ENCODE measurements at places on chromosomes 7 and 10.

DNA sequence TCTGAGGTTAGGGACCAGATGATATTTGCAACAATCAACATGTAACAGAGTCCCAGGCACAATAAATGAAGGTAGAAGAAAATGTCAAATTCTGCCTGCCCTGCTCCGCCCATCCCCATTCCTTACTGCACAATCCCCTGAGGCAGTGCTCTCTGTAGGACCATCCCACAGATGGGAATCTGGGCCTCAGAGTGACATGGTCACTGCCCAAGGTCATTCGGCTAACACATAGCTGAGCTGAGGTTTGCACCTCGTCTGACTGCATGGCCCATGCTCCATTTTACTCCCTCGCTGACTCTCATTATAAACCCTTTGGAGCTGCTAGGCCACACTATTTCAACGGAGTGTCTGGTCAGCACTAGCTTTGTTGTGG is 1.2 kb downstream of the HOGA1 start:
- no peak for DNase-seq

DNA sequence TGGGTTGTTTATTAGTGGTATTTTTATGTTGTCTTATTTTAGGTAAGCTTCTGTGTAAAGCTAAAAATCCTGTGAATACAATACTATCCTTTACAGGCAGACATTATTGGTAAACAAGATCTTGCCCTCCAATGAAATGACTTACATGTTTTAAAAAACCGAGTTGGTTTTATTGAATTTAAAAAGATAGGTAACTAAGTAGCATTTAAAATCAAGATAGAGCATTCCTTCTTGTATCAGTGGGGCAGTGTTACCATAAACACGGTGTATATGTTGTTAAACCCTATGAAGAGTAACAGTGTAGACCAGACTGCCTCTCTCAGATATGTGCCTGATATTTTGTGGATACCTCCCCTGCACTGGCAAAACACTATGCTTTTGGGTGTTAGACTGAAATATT is 81.0 kb downstream of the SNX10 start:
- DNase-seq, result no peak

GRCh38 chr7:7051206-7051877 is 131.0 kb upstream of the C1GALT1 start:
- no peak for DNase-seq

DNA sequence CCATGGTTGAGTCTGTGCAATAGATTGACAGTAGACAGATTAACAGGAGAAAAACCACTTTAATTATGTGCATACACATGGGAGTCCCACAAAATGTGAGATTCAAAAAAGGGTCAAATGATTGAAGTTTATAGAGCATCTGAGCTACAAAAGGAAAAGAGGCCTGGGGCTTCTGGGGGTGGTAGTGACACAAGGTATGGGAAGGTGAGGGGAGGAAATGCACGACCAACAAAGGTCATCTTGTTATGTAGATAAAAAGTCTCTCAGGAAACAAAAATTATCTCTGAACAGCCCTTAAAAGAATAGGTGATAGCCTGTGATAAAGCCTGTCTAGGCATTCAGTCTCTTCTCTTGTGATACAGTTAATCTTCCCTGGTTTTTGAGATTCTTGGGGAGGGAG is 141.7 kb downstream of the SEC23IP start:
- no peak for DNase-seq

- DNase-seq, result no peak
These were observed 420 bp upstream of the KLHL7 start for GRCh38 chr7:23105086-23105643.

DNA sequence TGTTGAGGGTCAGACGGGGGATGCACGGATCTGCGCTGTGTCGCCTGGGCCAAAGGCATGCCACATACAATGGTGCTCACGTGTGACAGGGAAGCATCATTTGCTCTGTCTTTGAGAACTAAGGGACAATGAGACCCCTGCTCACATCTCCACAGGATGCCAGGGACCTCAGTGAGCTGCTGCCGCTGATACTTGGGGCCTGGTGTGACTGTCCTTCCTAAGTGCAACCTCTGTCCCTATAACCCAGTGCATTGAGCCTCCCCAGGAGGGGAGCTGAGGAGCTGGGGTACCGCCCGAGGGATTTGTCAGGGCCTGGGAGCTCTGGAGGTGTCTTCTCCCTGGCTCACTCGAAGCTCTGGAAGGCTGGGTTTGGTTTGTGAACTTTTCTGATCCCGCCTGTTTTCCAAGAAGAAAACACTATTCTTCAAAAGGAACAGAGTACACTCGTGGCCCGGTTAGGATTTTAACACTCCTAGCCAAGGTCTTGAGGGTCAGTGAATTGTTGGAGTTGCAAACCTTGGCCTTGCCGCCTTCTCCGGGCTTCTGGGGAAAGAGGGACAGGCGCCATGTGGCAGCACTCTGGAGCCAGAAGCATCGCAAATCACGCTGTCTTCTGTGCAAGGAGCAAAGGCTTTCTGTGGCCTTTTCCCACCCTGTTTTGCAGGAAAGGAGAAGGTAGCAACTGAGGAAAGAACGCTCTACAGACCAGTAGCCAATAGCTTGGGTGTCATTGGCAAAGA is 26.2 kb upstream of the CTBP2 start:
- DNase-seq, result no peak

DNA sequence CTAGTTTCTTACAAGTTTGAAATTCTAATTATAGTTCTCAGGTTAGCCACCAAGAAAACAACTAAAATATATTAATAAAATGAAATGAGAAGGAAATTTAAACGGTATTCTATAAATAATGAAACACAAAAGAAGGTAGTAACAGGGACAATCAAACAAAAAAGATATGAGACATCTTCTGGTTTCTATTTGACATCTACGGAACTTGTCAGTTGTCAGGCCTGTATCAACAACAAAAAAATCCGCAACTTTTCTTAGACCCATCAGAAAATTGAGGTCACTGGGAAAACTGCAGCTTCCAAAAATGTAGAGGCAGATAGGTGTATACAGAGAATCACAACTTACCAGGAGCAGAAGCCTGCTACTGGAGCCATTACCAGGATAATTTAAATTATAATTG is 70.6 kb downstream of the ZPBP start:
- no peak for DNase-seq

DNA sequence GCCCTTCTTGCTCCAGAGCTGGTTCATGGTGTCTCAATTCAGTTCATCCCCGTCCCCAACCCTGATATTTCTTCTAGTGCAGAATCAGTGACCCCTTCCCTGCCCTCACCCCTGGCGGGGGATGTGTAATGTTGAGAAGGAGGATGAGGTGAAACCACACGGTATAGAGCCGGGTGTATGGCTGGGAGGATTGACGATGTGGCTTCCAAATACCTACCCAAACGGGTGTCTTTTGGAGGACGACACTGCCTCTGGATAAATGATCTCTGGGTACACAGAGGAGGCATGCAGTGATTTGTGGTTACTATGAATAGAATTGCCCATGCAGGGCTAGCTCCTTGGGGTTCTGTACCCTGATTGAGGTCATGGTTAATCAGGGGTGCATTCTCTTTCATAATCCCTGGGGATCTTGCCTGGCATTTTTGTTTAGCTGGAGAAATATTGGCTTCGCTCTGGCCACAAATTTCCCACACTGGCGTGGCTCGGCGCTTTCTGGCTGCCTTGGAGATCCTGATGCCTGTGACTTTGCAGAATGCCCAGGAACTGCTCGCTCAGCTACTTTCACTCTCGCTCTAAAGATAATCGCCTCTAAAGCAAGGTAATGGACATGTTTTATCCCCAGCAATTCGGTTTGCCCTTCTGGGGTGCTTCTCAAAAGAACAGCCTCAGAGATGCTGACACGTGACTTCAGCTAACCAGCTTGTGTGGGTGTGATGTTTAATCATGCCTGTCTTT is 89.2 kb downstream of the RBM20 start:
- no peak for DNase-seq

GRCh38 chr7:121083138-121083789 is 94.8 kb downstream of the CPED1 start:
- no peak for DNase-seq

DNA sequence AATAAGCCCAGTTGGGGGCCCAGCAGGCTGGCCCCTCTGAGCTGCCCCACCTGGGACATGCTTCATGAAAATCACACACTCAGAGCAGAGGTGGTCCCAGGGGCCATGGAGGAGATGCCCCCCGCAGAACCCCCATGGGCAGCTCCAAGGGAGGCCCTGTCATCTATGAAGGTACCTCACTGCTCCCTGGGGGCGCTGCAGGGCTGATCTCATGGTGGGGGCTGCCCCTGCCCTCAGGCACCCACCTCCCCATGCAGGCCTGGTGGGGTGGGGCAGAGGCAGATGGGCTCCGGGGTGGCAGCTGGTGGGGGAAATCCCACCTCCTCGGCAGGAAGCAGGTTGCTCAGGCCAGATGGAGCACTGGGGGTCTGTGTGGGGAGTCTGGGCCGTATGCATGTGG is 60.5 kb downstream of the YKT6 start:
- no peak for DNase-seq

DNA sequence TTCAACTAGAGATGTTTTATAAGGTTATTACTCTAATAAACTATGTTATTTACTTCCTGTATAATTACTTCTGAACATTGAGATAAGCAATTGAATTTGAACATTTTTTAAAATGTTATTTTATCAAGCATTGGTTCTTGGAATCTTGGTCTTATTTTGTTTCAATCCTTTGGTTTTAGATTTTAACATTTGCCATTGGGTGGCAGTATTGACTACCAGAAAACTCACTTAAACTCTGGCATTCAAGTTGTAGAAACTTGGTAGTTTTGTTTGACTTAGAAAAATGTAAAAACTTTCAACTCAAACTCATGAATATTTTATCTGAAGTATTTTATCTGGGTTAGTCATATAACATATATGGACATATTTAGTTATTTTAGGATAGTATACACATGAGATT is 48.1 kb downstream of the ATRNL1 start:
- DNase-seq, result no peak

GRCh38 chr10:62815381-62816075 is 638 bp downstream of the EGR2 start:
- DNase-seq, result peak; percentile 25

DNA sequence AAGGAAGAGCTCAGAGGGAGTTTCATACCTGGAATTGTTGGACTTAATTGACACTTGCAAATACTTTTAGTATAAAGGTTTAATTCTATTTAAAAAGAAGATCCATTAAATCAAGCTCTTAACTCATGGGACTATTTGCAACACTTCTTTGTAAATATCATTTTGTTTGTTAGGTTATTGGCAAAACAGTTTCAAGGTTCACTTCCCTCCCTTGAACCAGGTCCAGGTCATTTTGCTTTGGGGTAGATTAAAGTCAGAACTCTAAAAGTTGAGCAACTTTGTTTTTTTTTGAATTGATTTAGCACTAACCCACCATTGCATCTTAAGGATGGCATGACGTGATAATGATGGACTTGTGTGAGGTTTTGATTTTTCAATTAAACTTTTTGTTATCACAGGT is 45.9 kb downstream of the ZRANB1 start:
- no peak for DNase-seq

DNA sequence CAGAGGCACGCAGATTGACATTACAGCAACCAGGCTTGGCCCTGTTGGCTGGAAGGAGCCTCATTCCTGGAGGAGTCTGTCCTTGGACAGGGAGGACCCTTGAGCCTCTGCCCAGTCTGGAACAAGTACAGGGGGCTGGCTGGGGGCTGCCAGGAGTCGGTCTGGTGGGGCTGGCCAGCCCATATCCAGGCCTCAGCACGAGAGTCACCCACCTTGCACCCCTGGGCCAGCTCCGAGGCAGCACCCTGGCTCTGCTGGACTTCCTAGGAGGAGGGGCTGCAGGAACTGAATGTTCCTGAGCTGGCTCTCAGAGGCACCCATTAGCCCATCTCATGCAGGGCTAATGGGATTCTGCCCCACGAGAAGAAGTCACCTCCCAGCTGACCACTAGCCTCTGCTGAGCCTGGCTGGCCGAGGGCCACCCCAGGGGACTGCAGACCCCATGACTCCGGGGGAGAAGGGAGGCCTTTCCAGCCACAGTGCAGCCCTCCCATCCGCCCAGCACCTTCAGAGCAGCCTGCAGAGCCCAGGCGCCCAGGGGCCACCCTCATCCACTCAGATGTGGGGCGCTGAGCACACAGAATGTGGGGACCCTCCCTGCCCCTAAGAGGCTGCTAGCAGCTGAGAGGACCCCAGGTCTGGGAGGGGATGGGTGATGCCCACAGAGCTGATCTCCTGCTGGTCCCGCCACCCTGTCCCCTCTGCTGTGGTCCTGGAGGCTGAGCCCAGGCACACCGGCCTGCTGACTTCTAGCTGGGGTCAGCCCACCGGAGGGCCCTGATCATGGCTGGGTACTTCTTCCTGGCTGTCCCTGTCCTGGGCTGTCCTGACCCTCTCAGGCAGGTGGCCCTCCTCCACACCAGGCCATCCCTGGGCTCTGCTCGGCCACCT is 14.8 kb upstream of the INPP5A start:
- DNase-seq, result no peak

GRCh38 chr10:61821693-61822092 is 79.8 kb upstream of the ARID5B start:
- DNase-seq, result no peak

DNA sequence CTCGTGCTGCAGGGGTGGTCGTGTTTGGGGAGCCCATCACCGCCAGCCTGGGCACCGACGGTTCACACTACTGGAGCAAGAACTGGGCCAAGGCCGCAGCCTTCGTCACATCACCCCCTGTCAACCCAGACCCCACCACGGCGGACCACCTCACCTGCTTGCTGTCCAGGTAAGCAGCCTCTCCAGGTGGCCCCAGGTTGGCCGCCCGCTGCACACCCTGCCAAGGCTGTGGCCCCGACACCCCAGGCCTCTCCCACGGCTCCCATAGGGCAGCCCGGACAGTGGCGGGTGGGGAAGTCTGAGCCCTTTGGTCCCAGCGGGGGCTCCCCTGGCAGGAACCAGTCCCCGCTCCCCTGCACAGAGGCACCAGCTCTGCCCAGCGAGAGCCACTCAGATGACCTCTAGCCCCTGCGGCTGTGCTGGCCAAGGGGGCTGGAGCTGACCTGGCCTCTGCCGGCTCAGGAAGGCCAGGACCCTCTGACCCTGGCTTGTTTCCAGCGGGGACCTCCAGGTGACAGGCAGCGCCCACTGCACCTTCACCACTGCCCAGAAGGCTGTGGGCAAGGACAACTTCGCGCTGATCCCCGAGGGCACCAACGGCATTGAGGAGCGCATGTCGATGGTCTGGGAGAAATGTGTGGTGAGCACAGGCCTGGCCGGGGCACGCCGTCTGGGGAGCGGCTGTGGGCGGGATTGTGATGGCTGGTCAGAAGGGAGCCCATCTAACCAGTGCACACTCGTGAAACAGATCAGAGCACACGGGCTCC is 13.8 kb downstream of the DPYSL4 start:
- DNase-seq, result no peak

GRCh38 chr10:6062101-6062771 is at the start of gene IL2RA:
IL2RA (minus strand) TSS chr10:6062367; CDS start chr10:6062151, 216 bp downstream.
- DNase-seq, result peak; percentile 79

All from CD4-positive, alpha-beta memory T cell (primary cell).